GDM1 (cell line): ENCODE measurements at places on chromosomes 5 and 9.

DNA sequence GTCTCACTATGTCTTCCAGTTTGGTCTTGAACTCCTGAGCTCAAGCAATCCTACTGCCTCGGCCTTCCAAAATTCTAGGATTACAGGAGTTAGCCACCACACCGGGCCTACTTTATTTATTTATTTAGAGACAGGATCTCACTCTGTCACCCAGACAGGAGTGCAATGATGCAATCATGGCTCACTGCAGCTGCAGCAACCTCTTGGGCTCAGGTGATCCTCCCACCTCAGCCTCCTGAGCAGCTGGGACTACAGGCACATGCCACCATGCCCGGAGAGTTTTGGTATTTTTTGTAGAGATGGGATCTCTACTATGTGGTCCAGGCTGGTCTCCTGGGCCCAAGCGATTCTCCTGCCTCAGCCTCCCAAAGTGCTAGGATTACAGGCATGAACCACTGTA is 32.8 kb downstream of the PHAX start:
- no peak for DNase-seq

GRCh38 chr9:97459326-97459725 is 42.1 kb upstream of the TMOD1 start:
- DNase-seq = no peak

DNA sequence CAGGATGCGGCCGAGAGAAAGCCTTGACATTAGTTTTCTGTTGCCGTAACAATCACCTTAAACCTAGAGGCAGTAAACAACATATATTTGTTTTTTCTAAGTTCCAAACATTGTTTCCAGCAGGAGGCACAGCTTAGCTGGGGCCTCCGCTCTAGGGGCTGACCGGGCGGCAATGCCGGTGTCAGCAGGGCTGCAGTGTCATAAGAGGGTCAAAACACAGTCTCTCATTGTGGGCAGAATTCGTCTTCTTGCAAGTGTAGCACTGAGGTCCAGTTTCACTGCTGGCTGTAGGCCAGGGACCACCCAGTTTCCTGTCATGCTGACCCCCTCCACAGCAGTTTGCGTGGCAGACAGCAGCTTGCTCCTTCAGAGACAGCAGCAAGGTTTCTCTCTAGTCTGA is 186.2 kb downstream of the PJA2 start:
- no peak for DNase-seq

- DNase-seq = no peak
Measured at GRCh38 chr5:93006915-93007314, 574.1 kb downstream of the NR2F1-AS1 start.

- DNase-seq = no peak
Measured at GRCh38 chr5:61569353-61569752, 237.3 kb downstream of the ZSWIM6 start.
